H1 (cell line): ENCODE measurements at places on chromosomes 16 and 17.
A peak's percentile ranks its signal among the peaks of the same experiment; 100 is the strongest.

DNA sequence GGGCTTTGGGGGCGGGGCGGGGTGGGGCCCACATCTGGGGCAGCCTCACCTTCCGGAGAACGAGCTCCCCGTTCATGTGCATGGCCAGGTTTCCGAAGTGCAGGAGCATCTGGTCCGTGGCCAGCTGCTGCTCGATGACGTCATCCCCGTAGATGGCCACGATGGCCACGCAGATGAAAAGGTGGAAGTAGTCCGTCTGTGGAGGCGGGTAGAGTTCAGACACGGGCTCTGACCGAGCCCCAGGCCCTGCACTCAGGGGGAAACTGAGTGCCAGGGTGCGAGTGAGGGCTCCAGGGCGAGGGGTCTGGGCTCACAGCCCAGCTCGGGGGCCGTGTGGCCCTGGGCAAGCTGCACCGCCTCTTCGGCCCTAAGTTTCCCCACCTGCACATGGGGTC lies 93.7 kb downstream of the TBC1D16 start:
- no peak overlapping the region for H3K4me3 ChIP-seq
- H3K4me1 ChIP-seq: no peaks in the 10 kb centered on the region
- no peaks in the 10 kb centered on the region for H3K27me3 ChIP-seq
- H3K27ac ChIP-seq: no peak overlapping the region
- no peak for DNase-seq

- no peak for DNase-seq
- no peaks in the 10 kb centered on the region for H3K36me3 ChIP-seq
- H3K27ac ChIP-seq: no peak overlapping the region
- peaks cover 12% of the 10 kb centered on the region for H3K4me1 ChIP-seq
- no peaks in the 10 kb centered on the region for H3K27me3 ChIP-seq
- H3K4me3 ChIP-seq: no peak overlapping the region
Observed at GRCh38 chr16:19283637-19284036, 1.9 kb upstream of the CLEC19A start.

DNA sequence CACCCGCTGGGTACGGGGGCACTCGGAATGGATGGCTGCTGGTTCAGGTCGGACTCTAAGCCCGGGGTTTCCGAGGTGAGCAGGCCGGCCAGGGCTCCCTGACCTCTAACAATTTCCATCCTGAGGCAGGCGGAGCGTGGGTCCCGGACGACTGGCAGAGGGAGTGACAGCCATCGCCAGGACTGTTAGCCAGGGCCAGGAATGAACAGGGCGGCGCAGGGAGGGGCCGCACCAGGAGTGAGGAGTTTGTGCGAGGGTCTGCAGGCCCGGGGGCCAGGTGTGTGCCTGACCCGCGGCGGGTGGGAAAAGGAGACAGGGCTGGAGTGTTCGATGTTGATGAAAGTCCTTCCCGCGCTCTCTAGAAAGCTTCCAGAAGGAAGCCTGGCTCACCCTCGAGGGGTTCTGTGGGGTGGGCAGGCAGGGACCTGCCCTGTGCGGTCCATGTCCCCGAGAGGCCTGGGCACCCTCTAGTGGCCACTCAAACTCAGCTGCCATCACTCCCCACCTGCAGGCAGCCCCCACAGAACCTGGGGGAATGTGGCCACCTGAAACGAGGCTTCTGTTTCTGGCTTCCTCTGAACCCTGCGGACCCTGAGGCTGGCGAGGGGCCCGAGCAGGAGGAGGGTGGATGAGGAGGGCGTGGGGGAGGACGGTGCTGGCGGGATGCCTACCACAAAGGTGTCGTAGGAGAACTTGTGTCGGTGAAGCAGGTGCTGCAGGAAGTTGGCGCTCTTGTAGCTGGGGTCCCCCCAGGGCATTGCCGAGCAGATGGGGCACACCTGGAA lies 8.2 kb downstream of the RNF166 start:
- H3K27ac ChIP-seq: no peak overlapping the region
- no peak overlapping the region for H3K4me3 ChIP-seq
- no peaks in the 10 kb centered on the region for H3K27me3 ChIP-seq
- H3K36me3 ChIP-seq: peaks cover 5% of the 10 kb centered on the region; the same call in 1 of the 2 replicates
- H3K4me1 ChIP-seq: no peaks in the 10 kb centered on the region

GRCh38 chr16:35208001-35208935 lies 1748.9 kb downstream of the TP53TG3F start:
- no peaks in the 10 kb centered on the region for H3K27me3 ChIP-seq
- peaks cover 3% of the 10 kb centered on the region; the same call in 1 of the 2 replicates for H3K36me3 ChIP-seq
- H3K4me3 ChIP-seq: no peak overlapping the region
- no peaks in the 10 kb centered on the region for H3K4me1 ChIP-seq
- DNase-seq: no peak

GRCh38 chr17:77354420-77354669 lies 213.6 kb downstream of the SEC14L1 start:
- no peak for DNase-seq
- H3K4me3 ChIP-seq: no peak overlapping the region
- peaks cover 7% of the 10 kb centered on the region for H3K4me1 ChIP-seq
- no peaks in the 10 kb centered on the region for H3K27me3 ChIP-seq

DNA sequence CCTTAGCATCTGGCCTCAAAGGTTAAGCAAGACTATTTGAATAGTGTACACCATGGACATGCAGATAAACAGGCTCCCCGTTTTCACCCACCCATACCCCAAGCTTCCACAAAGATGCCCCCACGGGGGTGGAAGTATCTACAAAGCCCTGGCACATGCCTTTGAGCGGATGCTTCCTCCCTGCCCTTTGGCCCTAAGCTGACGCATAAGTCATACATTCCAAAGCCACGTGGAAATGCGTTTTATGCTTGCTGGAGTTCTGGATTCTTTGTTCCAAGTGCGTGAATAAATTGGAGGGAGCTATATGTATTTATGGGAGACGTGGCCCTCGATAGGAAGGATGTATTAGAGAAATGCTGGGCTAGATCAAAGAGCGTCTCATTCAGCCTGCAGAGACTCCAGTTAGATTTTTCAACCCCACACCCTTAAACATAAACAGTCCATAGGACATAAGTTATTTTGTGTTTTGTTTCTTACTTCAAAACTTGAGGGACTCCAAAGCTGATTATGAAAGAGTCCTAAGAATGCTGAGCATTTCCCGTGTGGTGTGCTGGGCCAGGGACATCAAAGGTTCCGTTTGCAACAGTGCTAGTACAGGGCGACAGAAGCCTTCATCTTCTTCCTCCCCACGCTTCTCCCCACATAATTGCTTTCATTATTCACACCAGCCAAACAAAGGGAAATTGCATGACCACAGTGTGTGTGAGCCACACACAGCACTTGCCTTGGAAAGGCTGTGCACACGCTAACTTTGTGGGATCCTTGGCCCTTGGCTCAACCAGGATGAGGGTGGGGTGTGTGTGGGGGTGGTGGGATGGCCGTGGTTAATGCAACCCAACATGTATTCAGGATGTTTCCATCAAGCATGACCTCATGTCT lies 73.6 kb downstream of the WIPI1 start:
- no peak overlapping the region for H3K4me3 ChIP-seq
- no peaks in the 10 kb centered on the region; the same call in 1 of the 2 replicates for H3K27me3 ChIP-seq
- no peak overlapping the region for H3K27ac ChIP-seq

DNA sequence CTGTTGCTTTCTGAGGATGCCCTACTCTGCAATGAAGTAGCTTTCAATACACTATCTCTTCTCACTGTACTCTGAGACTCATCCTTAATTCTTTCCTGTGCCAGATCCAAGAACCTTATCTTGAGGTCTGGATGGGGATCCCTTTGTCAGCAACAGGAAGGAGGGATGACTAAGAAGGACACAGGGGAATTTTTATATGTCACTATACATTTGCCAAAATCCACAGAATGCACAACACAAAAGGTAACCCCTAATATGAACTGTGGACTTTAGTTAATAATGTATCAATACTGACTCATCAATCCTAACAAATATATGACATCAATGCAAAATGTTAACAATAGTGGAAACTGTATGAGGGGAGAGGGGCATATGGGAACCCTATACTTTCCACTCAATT lies 4.7 kb upstream of the RBBP6 start:
- H3K36me3 ChIP-seq: no peaks in the 10 kb centered on the region
- no peak for DNase-seq
- H3K27ac ChIP-seq: no peak overlapping the region
- H3K27me3 ChIP-seq: no peaks in the 10 kb centered on the region
- no peaks in the 10 kb centered on the region for H3K4me1 ChIP-seq

DNA sequence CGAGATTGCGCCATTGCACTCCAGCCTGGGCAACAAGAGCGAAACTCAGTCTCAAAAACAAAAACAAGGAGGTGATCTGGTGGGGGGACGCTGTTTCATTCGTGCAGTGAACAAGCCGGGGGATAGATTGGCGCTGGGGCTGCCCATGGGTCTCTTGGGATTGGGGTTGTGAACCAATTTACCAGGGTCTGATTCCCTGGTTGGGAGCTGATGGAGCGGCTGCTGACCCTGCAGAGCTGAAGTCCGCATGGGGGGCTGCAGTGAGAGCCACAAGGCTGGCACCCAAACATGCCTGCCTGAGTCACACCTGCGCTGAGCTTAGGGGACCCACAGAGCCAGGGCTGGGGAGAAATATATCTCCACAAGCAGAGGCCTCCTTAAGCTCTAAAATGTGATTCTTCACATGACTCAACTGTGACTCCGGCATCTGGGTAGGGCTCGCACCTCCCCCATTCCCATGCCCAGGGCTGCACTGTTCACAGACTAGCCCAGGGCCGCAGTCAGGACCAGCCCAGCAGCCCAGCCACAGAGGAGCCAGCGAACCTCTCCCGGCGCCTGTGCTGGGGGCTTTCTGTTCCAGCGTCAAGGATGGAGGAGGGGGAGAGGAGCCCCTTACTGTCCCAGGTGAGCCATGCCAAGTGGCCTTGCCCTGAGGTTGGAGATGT lies 5.0 kb downstream of the TSPAN10 start:
- no peaks in the 10 kb centered on the region for H3K4me1 ChIP-seq
- no peak overlapping the region for H3K4me3 ChIP-seq
- no peaks in the 10 kb centered on the region; the same call in 1 of the 2 replicates for H3K36me3 ChIP-seq
- peaks cover under 1% of the 10 kb centered on the region; the same call in 1 of the 2 replicates for H3K27me3 ChIP-seq
- no peak overlapping the region for H3K27ac ChIP-seq
- DNase-seq: no peak

- no peaks in the 10 kb centered on the region for H3K27me3 ChIP-seq
- H3K27ac ChIP-seq: no peak overlapping the region
- no peaks in the 10 kb centered on the region for H3K4me1 ChIP-seq
- H3K4me3 ChIP-seq: no peak overlapping the region
- no peak for DNase-seq
Observed at GRCh38 chr16:25184771-25185170, 32.0 kb upstream of the AQP8 start.

DNA sequence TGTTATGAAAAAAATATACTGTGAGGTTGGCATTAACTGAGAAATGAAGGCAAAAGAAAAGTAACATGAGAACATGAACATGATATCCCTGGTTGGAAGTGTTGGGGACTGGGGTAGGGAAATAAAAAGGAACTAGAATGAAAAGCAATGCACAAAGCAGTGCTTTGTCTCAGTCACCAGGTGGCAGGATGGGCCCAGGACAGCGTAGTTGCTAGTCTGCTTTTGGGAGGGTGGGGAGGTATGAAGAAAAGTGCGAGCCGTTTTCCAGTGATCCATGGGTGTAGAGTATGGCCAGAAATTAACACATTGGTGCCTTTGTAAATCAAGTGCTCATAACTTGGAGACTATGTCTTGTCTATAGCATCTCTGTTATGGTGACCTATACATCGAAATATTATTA lies 662.5 kb upstream of the SALL1 start:
- no peaks in the 10 kb centered on the region for H3K4me1 ChIP-seq
- peak; percentile 57 for DNase-seq
- H3K27ac ChIP-seq: no peak overlapping the region
- H3K27me3 ChIP-seq: no peaks in the 10 kb centered on the region
